ENCODE measurements at places on chromosomes 7 and 10.

GRCh38 chr7:73746378-73746777 lies 7.8 kb upstream of the ABHD11 start:
- no peak for DNase-seq

DNA sequence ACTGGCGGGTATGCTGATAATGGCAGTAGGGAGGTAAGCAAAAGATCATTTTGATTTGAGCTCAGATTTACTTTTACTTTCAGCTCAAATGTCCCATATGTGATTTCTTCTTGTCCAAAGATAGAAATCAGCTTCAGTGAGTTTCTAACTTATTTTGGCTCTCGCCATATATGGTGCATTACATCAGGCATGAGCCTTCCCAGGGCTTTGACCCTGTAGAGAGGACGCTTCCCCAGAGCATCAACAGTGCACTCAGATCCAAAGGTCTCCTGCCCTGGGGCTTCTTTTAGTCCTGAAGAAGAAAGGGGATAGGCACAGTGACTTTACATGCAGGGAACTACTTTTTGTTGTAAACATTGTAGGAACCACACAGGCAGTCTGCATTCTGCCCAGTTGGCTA lies 128.6 kb upstream of the PDLIM1 start:
- DNase-seq, result no peak

DNA sequence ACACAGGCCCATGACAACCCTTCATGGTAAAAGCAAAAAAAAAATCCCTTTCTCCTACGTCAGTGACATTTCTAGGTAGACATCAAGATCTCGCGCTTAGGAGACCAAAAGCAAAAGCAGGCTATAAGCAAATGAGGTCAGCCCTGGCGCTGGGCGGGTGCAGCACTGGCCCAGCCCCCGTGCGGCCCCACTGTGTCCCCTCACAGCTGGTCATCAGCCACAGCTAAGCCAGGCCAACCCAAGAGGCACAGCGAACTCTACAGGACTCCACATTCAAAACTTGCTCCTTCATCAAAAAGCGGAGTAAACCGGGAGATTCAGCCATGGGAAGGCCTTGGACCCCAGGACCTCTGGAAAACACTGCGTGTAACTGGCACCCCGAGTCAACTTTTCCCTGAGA lies 113.7 kb downstream of the PTPRN2 start:
- no peak for DNase-seq

DNA sequence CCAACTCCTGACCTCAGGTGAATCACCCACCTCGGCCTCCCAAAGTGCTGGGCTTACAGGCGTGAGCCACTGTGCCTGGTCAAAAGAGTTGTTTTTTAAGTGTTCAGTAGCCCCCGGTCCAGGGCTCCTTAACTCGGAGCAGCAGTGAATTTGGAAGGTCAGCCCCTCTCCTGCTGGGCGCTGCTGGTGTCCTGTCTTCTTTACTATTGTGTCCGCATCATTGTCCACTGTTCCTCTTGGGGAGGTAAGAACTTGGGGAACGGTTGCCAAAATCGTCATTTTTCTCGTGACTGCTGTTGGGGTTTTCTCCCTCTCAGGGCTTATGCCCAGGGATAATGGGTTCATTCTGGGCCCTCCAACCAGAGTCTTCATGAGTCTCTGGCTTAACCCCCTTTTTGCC lies 46.7 kb downstream of the CAMK1D start:
- no peak for DNase-seq

- DNase-seq, result no peak
These were observed 472.1 kb downstream of the SEMA3D start for GRCh38 chr7:84714765-84715164.

- DNase-seq, result no peak
These were observed 15.7 kb downstream of the PPP3CB start for GRCh38 chr10:73480158-73480557.

- DNase-seq, result no peak
These were observed 78.2 kb downstream of the RAB11FIP2 start for GRCh38 chr10:117968354-117969182.

GRCh38 chr7:39811161-39811614 lies 138.9 kb upstream of the CDK13 start:
- DNase-seq, result no peak

DNA sequence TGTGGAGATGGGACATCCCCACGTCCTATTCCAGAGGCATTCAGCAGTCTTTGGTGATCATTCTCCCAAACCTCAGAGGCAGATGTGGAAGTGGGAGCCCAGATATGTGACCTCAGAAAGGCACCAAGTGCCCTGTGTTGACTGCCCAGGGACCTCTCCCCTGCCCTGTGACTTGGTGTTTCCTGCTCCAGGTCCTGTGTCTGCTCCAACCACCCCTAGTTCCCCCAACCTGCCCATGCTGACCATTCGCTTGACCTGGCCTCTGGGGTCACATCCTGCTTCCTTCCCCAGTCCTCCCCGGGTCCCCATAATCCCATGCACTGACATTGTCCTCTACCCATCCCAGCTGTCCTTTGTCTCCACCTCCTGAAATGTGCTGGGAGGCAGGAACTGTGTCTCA lies 7.6 kb downstream of the CYP26A1 start:
- no peak for DNase-seq

DNA sequence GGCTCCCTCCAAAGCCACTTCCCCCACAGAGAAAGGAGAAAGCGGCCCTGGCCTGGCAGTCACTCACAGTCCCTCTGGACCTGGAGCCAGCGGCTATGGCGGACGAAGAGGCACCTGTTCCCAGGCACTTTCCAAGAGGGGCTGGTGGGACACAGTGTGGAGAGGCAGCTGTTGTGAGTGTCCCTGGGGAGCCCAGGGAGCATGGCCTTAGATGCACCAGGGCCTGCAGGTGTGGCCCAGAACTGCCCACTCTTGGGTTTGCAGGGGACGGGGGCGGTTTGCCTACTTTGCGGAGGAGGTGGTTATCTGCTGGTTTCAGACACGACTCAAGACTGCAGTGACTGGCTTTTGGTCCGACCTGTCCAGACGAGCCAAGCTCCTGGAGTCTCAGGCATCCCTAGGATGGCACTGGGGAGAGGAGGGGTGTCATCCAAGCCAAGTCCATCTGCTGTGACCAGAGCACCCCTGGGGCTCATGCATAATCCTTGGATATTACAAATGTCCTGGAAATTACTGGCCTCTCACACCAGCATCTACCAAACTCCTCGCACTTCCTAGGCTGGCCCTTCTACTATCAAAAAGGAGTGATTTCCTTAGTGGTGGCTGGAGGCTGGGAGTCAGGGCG lies 18.4 kb downstream of the CTBP2 start:
- DNase-seq, result no peak

GRCh38 chr10:42615419-42615818 lies 23.0 kb downstream of the ZNF33B start:
- DNase-seq, result no peak

DNA sequence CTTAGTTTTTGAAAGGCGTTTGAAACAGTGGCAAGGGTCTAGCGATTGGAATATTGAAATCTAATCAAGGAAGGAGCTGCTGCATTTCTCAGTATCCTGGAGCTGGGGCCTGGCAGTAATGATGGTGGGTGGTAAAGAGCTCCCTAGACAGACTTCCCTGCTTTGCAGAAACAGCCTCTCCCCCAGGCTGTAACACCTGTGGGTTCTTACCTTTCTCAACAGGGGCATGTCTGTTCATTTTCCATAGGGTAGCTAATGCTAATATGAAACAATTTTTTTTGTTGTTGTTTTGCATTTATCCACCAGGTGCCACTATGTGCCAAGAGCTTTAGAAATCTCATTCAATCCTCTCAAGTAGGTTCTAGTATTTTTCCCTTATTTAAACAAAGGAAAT lies 345.5 kb downstream of the REEP3 start:
- DNase-seq, result no peak

- DNase-seq, result no peak
These were observed 100.2 kb downstream of the AGMO start for GRCh38 chr7:15461576-15461975.

DNA sequence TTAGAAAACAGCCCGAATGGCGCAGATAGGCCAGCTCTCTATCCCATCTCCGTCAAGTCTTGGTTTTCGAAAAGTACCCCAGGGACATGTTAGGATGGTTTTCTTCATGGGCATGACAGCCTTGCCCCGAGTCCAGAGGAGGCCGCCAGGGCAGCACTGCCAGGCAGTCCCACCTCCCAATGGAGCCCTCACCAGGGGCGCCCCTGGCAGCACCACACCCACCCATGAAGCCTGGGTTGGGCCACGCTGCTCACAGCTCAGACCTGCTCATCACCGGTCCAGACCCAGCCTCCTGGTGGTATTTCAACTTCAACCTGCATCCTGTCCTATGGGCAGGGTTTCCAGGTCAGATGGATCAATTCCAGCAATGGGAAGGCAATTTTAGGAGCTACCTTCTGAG lies 53.3 kb downstream of the TCERG1L start:
- DNase-seq, result no peak

DNA sequence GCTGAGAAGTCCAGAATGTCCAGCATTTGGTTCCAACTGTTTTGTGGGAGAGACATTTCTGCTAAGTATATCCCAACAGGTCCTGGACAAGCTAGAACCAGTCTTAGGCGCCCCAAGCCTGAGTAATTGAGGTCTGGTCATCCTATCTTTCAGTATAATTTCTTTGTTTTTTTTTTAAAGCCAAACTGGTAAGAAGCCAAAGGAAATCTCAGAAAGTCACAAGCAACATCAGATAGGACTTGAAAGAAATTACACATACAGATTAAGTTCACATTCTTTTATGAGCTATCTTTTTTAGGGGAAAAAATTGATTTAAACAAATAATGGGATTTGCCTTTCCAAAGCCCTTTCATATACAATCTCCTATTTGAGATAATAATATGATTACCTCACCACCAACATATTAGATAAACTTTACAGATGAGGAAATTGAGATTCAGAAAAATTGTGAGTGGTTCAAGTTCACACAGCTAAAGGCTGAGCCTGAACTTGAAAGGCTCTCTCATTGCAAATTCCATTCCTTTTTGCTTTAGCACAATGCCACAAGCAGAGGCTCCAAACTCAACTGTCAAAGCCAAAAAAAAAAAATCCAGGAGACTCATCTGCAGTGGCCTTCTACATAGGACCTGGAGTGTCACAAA lies 15.0 kb downstream of the PDLIM1 start:
- no peak for DNase-seq

GRCh38 chr10:55146032-55146431 lies 345.0 kb upstream of the PCDH15 start:
- no peak for DNase-seq

DNA sequence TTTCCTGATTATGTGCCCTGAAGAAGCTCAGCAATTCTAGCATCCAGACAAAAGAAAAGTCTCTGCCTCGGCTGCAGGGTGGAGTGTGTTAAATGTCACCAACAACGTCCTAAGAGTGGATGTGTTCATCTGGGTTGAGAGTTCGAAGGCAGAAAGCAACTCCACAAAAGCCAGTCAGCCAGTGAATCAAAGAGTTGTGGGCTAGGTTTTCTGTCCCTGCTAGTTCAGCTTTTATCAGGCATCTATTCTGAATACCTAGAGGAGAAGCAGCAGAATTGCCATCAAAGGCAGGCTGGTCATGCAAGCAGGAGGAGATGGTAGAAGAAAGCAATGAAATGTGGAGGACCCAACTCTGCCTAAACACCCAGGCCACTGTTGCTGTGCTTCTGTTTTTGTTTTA lies 205.2 kb downstream of the KLF6 start:
- no peak for DNase-seq

DNA sequence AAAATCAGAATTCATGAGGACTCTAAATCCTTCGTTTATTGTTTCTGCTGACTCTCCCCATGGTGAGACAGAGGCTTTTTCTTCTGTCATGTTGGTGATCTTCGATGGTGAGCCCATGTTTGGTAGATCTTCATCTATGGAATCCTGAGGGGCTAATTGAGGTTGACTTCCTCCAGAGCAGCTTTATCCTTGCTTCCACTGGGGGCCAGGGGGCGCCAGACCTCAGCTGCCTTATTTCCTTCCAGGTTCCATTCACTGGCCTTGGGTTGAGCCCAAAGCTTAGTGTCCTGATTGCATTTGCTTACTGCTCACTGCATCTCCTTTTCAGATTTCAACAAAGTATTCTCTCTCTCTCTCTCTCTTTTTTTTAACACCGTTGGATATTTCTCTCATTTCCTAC lies 80.7 kb downstream of the GCC1 start:
- peak; percentile 10 for DNase-seq
